ENCODE measurements at places on chromosomes 7 and 10.

- no peak for DNase-seq
Observed at GRCh38 chr7:47227762-47228177, 354.1 kb downstream of the TNS3 start.

- no peak for DNase-seq
Observed at GRCh38 chr10:8323428-8324054, 269.1 kb downstream of the GATA3 start.

DNA sequence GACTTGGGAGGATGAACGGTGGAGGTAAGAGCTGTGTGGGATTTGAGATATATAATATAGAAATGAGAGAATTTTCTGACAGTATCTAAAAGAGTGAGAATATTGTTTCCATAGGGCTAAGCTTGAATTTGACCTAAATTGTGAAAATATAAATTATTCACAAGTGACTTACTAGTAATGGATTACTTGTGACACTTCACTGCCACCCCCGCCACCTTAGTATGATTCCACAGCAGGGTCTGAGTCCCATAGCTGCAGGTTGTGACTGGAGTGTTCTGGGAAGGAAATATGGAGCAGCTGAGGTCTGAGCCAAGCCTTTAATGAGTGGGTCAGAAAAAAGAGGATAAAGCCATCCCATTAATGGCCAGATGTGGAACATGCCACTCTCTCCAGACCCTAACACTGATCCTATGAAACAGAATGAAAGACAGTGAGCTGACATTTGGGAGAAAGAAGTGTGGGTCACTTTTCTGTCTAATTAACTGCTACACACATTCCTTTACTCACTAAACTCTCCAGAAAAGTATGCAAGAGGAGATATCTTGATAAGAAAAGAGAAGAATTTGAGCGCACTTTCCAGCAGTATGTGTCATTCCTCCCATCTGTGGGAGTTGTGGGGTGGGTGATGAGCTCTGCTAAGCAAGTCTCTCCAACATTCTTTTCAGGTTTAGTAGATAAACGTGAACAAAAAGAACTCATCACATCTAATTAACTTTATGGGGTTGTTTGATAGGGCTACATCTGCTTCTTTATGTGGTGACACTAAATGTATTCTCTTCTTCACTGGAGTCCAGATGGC, 1193.4 kb downstream of the SORCS3 start:
- DNase-seq: no peak

DNA sequence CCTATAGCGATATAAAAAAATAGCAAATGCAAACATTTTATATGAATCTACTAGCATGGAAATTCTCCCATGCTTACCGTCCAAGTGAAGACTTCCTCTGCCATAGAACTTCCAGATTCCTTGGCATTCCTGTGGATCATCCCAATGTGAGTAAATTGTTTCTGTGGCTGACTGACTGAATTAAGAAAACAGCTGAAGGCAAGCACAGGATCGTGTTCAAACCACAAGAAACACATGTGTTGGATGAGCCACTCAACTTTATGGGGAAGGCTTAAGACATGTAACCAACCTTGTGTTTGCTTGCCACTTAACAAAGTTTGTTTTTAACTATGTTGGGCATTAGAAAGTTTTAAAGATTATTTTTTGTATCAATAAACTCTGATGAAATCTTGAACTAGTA, 2.6 kb upstream of the MYPN start:
- DNase-seq: peak; percentile 46

DNA sequence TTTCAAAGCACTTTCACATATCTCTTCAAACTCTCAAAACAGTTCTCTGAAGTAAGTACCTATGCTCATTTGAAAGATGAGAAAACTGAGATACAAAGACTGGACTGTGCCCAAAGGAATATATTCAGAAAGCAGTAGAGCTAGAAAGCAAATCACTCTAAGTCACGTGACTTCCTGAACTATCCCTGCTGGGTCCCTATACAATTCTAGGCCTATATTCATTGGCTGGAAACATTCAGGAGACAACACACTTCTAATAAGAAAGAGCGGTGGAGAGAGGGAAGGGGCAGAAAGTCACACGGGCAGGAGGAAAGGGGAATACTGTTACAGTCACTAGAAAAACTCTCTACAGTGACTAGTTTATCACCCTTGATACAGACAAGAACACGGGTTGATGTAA, 140.0 kb downstream of the CHCHD3 start:
- no peak for DNase-seq

DNA sequence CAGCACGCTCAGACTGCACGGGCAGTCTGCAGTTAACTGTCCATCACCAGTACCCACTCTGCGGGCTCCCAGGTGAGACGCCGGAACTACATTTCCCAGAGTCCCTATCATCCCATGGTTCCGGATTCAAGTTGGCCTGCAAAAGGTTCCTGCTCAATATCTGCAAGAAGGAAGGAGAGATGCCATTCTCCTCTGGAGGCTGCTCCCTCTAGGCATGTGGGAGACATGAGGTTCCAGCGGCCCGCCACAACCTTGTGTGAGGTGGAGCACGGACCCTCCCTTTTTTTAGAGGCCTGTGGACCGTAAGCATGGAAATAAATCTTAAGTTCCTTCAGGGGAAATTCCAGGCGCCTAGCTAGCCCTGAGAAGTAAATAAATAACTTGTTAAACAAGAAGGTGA, 29.7 kb downstream of the NUP42 start:
- no peak for DNase-seq

DNA sequence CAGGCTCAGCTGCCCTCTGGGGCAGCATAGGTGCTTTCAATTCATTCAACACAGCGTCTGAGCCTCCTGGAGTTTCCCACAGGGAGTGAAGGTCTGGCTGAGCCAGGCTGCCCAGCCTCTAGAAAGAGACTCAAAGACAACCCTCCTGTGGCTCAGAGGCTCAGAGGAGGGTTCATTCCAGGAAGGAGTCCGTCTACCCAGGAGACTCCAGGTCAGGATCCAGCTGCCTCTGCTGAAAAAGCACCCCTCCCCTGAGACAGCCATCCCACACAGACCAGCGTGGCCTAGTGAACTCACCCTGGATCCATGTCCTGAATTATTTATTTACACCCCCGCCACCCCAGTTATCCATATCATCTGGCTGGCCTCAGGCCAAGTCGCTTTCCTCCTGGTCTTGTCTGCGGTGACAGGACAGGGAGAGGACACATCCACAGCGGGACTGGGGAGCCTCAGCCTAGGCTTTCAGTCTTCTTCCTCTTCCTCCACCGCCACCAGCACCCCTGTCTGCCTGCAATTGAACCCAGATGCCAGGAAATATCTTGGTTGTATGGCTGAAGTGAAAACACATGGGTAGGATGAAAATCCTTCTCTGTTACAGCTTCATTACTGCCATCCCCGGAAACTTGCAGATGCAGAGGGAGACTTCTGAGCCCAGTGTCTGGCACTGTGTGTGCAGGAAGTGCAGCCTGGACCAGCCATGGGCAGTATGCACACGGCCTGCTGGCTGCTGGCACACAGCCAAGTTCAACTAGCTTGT, 44.0 kb upstream of the COL13A1 start:
- peak; percentile 69 for DNase-seq

- DNase-seq: no peak
Observed at GRCh38 chr10:21889477-21890275, 113.9 kb downstream of the DNAJC1 start.

DNA sequence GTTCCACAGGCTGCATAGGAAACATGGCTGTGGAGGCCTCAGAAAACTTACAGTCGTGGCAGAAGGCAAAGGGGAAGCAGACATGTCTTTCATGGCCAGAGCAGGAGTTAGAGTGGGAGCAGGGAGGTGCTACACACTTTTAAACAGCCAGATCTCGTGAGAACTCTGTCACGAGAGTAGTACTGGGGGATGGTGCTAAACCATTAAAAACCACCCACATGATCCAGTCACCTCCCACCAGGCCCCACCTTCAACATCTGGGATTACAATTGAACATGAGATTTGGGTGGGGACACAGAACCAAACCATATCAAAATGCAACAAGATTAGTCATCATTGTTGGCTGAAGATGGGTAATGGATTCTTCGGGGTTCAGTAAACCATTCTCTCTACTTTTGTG, 65.4 kb upstream of the PDCD4 start:
- no peak for DNase-seq

DNA sequence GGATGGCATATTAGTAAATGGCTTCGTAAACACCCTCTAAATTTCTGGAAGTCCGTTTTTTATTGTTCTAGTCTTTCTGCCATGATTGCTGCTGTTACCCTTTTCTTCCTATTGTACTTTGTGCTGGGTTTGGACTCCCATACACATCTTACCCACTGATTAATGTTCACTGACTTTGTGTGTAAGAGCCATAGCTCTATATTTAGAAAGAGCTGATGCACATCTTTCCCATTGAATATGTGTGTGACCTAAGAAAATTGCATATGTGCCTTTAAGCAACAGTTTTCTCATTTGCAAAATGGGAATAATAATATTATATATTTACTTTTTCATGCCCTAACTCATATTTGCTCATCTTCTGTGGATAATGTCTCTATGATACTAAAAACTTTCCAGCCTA, 135.8 kb upstream of the DLX6 start:
- DNase-seq: no peak

All from fibroblast of the conjunctiva (primary cell).